ENCODE measurements at places on chromosomes 5 and 9.
A peak's percentile ranks its signal among the peaks of the same experiment; 100 is the strongest.

- no peak for DNase-seq
Measured at GRCh38 chr5:96384353-96384752, 48.7 kb downstream of the PCSK1 start.

GRCh38 chr9:36218411-36218901 is 27.7 kb downstream of the CLTA start:
- DNase-seq, result no peak

- DNase-seq, result no peak
Measured at GRCh38 chr5:61623401-61624069, 291.5 kb downstream of the ZSWIM6 start.

DNA sequence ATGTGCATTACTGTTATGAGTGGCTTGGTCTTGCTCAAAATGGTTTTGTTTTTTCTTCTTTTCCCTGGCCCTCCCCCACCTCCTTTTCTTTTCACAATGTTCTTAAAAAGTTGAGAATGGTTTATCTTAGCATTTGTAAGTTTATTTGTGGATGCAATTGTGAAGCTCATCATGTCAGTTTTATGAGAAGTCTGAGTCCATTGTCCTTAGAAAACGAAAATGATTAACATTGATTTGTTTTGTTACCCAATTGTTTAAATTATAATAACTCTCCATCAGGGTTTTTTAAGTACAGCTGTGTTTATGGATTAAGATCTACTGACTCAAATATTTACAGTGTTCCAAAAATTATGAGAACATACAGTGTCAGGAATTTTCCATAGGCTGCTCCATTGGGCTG is 511.3 kb upstream of the PAPPA start:
- DNase-seq, result no peak

DNA sequence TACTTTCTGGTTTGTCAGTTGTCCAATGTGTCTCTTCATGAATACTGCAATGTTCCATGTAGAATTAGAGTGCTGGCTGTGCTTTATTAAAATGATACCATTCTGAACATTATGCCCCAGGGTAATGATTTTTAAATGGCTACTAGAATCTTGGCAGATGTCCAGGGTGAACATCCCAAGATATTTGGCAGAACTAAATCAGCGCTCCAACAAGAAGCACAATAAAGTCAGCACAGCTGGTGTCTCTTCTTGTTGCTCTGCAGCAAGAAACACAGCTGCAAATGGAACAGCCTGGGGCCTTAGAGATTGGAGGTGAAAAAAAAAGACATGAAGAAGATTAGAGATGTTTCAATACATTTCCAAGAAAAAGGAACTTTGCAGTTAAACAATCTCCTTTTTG is 248.3 kb downstream of the CDH18 start:
- no peak for DNase-seq

DNA sequence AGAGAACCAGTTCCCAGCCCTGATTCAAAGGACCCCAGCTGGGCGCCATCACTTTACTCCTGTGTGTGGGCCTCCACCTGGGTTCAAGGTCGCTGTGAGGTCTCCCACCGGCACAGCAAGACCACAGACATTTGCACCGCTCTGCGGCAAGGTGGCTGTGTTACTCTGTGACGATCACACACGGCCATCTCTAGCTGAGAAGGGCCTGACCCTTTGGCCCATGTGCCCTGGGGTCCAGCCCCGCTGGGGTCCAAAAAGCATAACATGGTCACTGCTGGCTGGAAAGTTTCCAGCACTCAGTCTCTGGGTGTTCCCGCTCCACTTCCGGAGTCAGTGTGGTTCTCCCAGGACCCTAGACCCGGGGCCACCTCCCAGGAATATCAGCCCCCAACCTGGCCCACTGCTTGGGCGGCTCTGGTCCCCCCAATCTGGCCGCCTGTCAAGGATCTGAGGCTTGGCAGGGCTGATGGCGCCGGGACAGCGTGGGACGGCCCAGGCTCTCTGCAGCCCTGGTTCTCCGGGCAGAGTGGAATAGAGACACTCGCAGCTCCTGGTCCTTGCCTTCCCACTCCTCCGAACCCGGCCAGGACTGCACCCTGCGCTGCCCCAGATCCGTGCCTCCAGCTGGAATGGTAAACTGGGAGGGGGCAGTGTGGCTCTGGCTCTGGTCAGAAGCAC is 3.9 kb upstream of the LMX1B start:
- no peak for DNase-seq

- DNase-seq, result peak; percentile 26
Measured at GRCh38 chr5:119269061-119269944, 86.5 kb upstream of the TNFAIP8 start.

- DNase-seq, result no peak
Measured at GRCh38 chr5:99005506-99005905, 76.7 kb upstream of the CHD1 start.

GRCh38 chr9:106077731-106078130 is 383.4 kb downstream of the TMEM38B start:
- no peak for DNase-seq

DNA sequence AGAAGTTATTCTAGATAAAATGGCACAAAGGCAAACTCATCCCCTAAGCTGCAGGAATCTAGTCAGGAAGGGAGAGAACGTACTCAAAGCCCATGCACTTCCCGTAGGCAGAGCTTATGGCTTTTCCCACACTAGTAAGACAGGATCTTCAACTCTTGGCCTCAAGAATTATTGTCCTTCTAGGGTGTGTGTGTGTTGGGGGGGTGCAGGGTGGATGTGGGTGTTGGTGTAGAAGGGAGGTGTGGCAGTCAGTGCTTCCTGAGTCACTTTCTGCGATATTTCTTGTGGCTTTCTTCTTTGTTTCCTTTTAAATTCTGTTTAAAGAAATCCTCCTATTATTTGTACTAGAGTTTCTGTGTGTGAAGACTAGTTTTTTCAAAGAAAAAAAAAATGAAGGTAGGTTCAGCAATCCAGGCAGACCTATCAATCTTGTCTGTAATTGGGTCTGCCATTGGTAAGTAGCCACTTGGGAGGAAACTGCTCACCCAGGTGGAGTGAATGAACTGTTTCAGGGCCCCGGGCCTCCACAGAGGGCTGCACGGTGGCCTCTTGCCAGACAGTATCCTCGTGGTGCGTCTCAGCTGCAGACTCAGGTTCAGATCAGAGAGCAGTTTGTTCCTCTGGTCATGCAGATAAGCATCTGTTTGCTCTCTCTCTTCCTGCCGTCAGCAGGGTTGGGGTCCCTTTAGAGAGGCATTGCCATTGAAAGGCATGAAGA is 131.9 kb downstream of the NPR3 start:
- no peak for DNase-seq

- no peak for DNase-seq
Measured at GRCh38 chr5:53934151-53934820, 373.8 kb downstream of the NDUFS4 start.

DNA sequence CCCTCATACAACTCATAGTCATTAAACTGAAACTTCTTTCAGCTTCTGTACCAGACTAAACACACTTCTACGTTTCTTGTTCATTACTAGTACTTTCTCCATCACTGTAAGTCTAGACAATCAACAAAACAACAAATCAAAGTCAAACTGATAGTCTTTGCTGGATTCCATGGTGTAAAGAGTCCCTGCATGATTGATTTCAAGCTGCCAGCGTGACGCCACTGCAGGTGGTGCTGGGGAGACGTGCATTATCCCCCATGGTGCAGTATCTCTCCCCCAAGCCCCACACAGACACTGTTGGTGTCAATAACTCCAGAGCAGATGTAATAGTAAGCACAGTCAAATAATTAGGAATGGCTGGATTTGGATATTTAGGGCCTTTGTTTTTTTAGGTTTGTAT is 10.7 kb upstream of the SLC2A8 start:
- no peak for DNase-seq

DNA sequence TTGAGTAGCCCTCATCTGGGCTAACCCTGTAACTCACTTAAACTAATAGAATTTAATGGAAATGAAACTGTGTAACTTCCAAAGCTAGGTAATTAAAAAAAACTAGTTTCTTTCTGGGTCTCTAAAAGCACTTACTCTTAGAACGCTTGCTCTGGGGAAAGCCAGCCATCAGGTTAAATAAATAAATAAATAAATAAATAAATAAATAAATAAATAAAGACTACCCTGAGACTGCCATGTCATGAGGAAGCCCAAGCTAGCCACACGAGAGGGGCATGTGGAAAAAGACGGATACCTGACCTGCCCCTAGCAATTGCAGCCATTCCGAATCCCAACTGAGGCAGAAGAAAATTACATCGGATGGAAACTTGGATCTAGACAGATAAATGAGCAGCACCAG is 51.3 kb upstream of the FER start:
- DNase-seq, result no peak

- DNase-seq, result no peak
Measured at GRCh38 chr5:122124766-122125165, 4.6 kb upstream of the ZNF474 start.

- no peak for DNase-seq
Measured at GRCh38 chr5:90983148-90983547, 400.0 kb downstream of the ARRDC3 start.

DNA sequence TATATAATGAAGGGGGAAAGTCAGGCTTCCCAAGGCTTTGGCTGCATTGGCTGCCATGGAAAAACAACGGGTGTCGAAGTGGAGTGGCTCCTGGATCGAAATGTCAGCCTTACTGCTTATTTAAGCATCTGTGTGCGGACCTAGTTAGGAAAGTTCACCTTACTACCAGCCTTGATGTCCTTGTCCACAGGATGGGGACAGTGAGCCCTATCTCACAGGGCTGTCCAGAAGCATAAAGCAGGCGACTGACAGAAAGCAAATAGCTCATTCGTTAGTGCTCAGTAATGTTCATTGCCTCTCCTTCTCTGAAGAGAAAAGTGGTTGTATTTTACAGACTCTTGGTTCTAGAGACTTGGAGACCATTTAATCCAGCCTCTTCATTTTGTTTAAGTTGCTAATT is 81.5 kb upstream of the NIPAL4 start:
- DNase-seq, result no peak

- DNase-seq, result no peak
Measured at GRCh38 chr9:19554529-19554928, 145.7 kb downstream of the ACER2 start.

- DNase-seq, result no peak
Measured at GRCh38 chr5:81145329-81145935, 87.7 kb upstream of the CKMT2 start.

- DNase-seq, result no peak
Measured at GRCh38 chr5:42691413-42691937, 65.1 kb upstream of the CCDC152 start.

DNA sequence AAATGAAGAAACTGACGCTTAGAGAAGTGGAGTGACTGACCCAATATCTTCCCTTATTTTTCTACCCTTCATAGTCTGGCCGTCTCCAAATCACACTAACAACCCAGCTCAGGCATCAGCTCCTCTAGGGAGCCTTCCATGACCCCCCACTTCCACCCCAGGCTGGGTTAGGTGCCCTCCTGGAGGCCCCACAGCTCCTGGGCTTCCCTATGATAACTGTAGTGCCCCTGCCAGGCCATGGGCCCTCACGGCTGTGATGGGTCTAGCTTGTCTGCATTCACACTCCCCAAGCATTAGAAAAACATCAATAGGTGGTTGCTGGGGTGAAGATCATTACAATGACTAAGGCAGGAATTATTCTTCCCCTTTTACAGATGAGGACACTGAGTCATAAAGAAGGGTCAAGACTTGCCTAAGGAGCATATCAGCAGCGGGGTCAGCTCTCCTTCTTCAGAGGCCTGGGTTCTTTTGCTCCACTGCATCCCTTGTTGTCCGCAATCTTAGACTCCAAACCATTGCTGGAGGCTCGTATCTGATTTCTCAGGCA is 7.3 kb downstream of the CORO2A start:
- DNase-seq, result no peak

GRCh38 chr5:85428426-85428934 is 1043.8 kb upstream of the EDIL3 start:
- no peak for DNase-seq

GRCh38 chr9:113589407-113589806 is 125.9 kb downstream of the RGS3 start:
- no peak for DNase-seq

Measured in tibial nerve (tissue), 4 donors.